Right ventricle myocardium superior (tissue), 1 donor: ENCODE measurements at places on chromosomes 5 and 9. TPM values are rescaled to one million over a fixed set of nuclear protein-coding genes. Genes with fewer than 3 reads are reported as not detected.

Gene DBH
- not detected for total RNA-seq

DNA sequence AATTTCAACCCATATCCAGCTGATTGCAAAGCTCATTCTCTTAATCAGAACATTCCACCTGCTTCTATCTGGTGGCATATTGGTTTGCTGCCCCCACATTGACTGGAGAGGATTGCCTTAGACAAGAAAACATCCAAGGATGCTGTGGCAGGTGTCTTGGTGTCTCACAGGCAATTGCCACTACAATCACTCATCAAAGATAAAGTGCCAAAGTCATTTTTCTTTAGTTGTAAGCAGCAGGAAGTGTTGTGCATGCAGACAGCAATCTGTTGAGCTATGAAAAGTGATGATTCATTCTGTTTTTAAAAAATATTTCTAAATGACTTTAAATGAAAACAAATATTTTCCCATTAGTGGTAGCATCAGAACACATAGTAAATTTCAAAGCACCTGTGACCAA, 53.9 kb downstream of the CDH6 start:
- DNase-seq = no peak

DNA sequence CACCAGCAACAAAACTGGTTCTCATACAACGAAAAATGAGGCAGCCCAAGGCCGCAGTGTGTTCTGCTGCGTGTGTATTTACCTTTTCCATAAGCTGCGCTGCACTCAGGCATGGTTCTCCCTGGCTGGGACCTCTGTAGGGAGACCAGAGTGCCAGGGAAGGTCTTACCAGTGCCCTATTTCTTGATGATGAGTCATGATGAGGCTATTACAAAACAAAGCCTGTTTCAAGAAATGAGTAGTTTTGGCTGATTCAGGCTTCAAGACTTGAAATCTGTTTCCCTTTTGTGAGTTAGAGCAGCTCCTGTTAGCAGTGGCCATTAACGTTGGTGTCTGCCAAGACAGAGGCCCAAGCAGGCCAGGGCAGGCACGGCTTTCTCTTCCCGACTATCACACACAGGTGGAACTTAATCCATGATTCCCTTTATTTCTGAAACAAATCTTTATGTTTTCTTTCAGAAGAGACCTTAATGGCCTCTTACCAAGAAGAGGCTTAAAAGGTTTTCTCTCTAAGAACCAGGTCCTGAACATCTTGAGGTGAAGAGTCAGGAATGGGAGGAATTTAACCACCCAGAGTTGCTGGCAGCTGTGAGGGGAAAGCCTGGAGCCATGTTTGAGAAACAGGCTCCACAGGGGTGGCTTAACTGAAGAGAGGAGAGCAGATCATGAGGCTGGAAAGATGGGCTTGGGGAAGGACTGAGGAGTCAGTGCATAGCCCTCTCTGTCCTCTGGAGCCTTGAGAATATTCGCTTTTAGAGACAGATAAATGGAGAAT, 41.4 kb upstream of the TIFAB start:
- DNase-seq = no peak

GRCh38 chr5:90987726-90988125, 395.4 kb downstream of the ARRDC3 start:
- no peak for DNase-seq

- DNase-seq = no peak
Measured at GRCh38 chr5:102933721-102934459, 178.8 kb downstream of the PAM start.
